ENCODE measurements at places on chromosomes 2 and 18.

DNA sequence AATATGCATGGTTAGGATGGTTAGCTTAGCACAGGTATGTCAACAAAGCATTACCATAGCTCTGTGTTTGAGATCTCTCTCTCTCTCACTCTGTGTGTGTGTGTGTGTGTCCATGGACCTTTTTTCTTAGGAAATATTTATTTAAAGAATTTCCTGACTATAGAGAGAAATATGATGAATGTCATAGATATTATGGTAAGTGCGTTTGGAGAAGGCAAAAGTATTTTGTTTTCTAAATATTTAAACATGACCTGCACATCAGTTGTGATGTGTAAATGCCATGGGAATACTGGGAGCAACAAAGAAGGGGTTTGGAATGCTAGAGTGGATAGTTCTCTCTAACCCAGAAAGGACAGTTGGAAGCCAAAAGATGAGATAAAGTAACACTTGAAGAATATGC is 3.9 kb upstream of the TMEM178A start:
- DNase-seq, result no peak

- DNase-seq, result no peak
These were observed 280.1 kb downstream of the PTH2R start for GRCh38 chr2:208686665-208687064.

GRCh38 chr2:31812051-31812798 is 198.6 kb downstream of the MEMO1 start:
- peak; percentile 35 for DNase-seq

- no peak for DNase-seq
These were observed 23.5 kb downstream of the CYRIA start for GRCh38 chr2:16642088-16642487.

DNA sequence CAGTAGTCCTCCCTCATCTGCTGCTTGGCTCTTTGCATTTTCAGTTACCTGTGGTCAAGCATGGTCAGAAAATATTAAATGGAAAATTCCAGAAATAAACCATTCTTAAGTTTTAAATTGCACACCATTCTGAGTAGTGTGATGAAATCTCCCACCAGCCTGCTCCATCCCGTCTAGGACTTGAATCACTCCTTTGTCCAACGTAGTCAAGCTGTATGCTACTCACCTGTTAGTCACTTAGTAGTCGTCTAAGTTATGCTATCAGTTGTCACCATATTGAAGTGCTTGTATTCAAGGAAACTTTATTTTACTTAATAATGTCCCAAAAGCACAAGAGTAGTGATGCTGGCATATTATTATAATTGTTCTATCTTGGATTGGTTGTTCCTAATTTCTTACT is 172.5 kb downstream of the FIGN start:
- peak; percentile 18 for DNase-seq
